Effector CD4-positive, alpha-beta T cell (primary cell): ENCODE measurements at places on chromosomes 6 and 20.
A peak's percentile ranks its signal among the peaks of the same experiment; 100 is the strongest.

GRCh38 chr20:18267815-18268214, 20.5 kb upstream of the ZNF133 start:
- no peak for DNase-seq

- no peak for DNase-seq
Observed at GRCh38 chr6:7646394-7646793, 56.4 kb downstream of the SNRNP48 start.

DNA sequence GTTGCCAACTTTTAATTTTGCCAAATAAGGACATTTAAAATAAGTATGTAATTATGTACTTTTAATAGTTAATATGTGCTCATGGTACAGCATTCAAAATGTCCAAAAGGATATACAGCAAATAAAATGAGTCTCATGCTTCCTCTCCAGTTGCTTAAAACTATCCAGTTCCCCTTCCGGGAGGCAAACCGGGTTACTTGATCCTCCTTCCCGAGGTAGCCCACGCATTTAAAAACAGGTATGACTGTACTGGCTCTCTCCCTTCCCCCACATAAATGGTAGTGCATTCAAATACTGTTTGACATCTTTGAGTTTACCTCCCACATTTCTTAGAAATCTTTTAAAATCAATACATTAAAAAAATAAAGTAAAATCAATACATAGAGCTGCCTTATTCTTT, 66.4 kb downstream of the PHF20 start:
- DNase-seq = no peak

GRCh38 chr20:63894358-63895201, at the start of gene DNAJC5:
Gene DNAJC5, plus strand, starts transcription at chr20:63895126. Its CDS starts 33,220 bp downstream, at chr20:63928346.
- peak; percentile 96 for DNase-seq

- no peak for DNase-seq
Observed at GRCh38 chr20:57048027-57048869, 218.2 kb downstream of the BMP7 start.

DNA sequence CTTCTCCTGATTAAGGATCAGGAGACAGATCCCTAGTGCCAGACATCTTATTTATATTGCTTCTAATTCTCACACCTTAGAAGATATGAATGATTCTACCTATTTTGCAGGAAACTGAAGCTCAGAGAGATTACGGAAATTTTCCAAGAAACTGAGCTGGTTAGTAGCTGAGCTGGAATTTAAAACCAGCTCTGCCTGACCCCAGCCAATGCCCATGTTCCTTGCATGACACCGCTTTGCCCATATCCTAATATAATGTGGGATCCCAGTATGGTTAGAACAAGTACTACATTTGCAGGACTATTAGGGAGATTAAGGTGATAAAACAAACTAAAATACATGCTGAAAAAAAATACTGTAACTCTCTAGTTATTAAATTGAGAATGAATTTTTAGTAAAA, 1.9 kb downstream of the TMEM30A start:
- no peak for DNase-seq

DNA sequence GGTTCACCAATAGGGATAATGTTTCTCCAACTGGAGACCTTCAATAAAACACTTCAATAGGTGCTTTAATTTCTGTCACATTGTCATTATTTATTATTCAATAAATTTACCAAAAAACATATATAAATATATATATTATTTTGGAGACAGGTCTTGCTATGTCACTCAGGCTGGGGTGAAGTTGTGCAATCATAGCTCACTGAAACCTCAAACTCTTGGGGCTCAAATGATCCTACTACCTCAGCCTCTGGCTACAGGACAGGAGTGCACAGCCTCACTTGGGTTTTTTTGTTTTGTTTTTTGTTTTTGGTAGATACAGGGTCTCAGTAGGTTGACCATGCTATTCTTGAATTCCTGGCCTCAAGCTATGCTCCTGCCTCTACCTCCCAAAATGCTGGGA, 9.9 kb downstream of the SMLR1 start:
- DNase-seq = no peak

DNA sequence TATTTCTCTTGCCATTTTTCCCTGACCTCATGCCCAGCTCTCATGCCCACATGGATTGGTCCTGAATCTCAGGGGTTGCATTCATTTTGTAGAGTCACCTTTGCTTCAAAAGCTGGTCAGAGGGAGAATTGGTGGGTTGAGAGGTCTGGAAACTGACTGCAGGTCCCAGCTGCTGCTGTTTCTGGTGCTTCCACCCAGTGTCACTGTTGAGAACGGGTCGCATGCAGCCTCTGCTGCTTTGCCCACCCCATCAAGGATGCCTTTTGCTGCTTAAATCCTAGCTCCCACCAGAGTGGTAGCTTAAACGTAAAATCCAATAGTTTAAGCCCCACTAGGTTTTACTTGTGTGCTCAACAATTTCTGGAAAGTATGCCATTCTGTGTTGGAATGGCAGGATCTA, 211.4 kb upstream of the TSHZ2 start:
- DNase-seq = no peak

DNA sequence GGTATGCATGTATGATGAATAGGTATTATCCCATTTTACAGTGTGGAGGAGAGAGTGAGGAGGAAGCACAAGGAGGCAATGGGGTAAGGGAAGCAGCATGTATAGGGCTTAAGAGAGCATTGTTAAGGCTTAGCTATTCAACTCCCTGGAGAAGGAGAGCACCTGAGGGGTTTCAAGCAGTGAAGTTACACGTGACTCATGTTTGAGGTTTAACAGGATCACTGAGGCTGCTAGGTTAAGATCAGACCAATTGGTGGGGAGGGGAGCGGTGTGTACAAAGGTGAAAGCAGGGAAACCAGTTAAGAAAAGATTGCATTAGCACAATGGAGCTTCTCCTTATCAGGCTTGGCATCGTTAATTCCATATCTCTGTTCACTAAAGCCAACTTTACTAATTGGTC, 64.4 kb upstream of the NHSL1 start:
- no peak for DNase-seq

- DNase-seq = no peak
Observed at GRCh38 chr6:137512757-137513605, 18.8 kb upstream of the OLIG3 start.

- DNase-seq = no peak
Observed at GRCh38 chr20:17654649-17655285, 27.3 kb downstream of the RRBP1 start.

- DNase-seq = no peak
Observed at GRCh38 chr6:155219858-155220301, 43.9 kb upstream of the CLDN20 start.

GRCh38 chr6:118639054-118639964, 12.1 kb downstream of the CEP85L start:
- DNase-seq = no peak

DNA sequence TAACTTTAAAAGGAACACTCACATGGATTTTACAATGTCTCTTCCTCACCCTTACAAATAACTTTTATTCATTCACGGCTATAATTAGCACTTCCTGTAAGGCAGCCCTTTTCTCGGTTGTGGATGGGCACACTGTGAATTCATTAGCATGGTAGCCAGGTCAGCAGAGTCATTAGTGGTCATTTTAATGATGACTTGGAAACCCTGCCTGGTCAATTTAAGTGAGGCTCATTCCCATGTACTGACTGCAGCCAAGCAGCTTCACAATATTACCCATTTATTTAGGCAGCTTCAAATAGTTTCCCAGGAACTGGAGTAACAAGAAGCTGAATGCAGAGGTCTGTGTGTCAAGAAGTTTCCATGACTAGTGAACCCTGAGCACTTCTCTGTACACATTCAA, 248.8 kb downstream of the KHDC1L start:
- DNase-seq = no peak

DNA sequence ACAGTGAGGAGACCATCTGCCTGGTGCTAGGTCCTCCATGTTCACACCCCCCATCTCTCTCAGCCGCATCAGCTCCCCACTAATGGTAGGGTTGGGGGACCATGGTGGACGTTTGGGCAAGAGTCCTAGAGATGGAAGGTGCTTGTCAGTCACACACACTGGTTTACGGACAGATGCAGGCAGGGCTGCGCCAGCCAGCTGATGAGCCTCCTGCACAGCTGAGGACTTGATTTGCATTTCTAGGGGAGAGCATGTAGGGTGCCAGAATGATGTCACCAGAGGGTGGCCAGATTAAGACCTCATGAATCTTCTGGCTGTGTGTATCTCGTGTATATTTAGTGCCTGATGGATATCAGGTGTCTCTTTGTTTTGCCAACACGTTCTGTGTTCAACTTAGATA, 28.6 kb downstream of the CST8 start:
- no peak for DNase-seq

DNA sequence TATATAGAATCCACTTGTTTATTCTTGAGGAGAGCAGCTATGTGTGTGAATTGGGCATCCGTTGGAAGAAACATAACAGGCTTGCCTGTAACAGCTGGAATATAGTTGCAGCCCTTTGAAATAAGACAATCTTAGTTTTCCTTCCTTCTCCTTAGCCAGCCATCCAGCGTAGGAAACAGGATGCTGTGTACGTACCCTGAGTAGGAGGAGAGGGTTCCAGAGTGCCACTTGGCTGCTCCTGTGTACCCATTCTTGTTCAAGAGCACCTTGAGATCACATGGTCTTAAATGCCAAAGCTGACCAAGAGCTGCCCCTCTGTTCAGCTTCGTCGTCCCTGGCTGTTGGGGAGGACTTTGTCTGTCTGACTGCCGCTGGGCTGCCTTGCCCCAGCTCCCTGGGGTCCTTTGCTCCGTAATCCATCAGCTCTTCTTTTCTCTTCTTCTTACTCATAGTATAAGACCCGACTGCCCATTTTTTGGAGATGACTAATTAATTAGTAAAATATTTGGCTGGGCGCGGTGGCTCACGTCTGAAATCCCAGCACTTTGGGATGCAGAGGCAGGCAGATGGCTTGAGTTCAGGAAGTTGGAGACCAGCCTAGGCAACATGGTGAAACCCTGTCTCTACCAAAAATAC, 49.0 kb downstream of the RREB1 start:
- DNase-seq = no peak

DNA sequence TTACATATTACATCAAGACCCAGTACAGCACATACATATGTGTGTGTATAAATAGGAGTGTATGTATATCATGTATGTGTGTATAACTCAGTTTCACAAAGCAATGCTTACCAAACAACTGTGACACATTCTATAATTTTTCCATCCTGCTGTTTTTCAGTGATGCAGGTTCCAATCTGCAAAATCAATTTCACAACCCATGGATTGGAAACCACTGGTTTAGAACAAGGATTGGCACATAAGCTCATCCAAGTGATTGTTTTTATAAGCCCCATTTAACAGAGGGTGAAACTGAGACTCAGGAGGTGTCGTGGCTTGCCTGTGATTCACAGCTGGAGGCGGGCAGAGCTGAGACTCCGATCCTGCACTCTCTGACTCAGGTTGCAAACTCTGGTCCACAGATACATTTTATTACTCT, 158.2 kb downstream of the ZMYND8 start:
- DNase-seq = no peak

DNA sequence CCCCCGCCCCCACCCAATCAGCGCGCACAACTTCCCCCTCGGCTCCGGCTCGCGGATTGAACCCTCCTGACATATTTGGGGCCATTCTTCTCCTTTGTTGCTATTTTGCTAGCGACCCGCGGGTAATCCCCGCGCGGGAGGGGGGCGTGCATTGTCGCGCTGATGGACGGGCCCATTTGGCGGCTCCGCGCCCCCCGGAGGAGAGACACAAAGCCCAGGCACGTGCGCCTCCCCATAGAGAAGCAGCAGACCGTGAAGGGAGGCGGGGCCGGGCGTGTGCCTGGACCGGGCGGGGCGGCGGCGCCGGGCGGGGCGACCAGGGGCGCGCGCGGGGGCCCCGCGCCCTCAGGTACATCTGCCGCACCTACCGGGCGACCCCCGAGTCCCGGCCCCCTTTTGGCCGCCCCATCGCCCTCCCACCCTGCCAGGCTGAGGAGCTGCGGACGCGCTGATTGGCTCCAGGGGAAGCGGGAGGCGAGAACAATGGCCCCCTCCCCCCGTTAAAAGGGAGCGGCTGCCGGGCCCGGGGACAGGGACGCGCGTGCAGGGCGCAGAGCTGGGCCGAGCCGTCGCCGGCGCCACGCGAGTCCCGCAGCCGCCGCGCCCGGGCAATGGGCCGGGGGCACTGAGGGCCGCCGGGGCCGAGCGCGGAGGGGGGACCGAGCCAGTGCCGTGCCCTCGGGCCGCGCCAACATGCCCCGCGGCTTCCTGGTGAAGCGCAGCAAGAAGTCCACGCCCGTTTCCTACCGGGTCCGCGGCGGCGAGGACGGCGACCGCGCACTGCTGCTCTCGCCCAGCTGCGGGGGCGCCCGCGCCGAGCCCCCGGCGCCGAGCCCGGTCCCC, at the start of gene INSM1:
TSS of gene INSM1 (plus strand) at position 530 of the 843 bp plus-strand sequence. CDS start at position 694, 164 bp downstream.
- no peak for DNase-seq

DNA sequence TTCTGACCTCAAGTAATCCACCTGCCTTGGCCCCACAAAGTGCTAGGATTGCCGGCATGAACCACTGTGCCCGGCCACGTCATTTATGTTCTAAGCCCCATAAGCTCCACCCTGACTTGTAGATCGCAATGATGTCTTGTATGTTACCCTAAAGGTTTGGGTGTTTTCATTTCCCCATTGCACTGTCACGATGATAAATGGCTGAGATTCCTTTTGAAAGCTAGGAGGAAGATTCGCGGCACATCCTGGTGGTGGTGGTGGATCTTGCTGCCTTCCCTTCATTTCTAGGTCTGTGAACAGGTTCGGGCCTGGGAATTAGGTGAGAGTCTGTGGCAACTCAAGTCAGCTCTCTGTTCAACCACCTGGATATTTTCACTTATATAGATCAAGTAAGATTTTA, 28.3 kb downstream of the MUC22 start:
- no peak for DNase-seq

DNA sequence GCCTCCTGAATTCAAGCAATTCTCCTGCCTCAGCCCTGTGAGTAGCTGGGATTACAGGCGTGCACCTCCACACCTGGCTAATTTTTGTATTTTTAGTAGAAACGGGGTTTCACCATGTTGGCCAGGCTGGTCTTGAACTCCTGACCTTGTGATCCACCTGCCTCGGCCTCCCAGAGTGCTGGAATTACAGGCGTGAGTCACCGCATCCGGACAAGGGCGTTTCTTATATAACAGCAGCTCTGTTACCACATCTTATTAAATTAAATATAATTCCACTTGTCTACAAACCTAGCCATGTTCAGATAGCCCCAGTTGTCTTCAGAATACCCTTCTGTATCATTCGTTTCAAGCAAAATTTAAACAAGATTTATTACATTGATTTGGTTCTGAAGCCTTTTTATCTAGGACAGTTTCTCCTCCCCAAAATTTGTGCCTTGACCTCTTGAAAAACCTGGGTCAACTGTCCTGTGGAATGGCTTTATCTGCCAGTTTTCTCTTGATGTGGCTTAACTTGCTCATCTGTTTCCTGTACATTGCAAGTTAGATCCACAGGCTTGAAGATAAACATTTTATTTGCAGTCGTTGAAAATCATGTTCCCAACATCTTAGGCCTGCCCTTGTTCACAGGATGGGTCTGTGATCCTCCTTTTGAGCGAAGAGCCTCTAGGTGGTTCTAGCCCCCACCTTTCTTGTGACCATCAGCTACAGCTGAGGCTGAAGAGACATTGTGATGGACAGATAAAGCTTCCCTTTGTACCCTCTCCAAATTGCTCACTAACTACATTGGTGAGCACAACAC, 132.2 kb downstream of the ARID1B start:
- no peak for DNase-seq

- DNase-seq = no peak
Observed at GRCh38 chr20:10217721-10218410, 764 bp upstream of the SNAP25 start.

- no peak for DNase-seq
Observed at GRCh38 chr6:130115036-130115435, 96.7 kb downstream of the L3MBTL3 start.
